ENCODE measurements at places on chromosomes 13 and 19. TPM values are rescaled to one million over a fixed set of nuclear protein-coding genes. Genes with fewer than 3 reads are reported as not detected.

ELAVL1 gene
- total RNA-seq: 30.7 TPM

MUC16 gene
- not detected for total RNA-seq

KCNRG gene
- total RNA-seq: 0.22 TPM

TEKTIP1 gene
- not detected for total RNA-seq

CLEC17A gene
- total RNA-seq: not detected

AZU1 gene
- total RNA-seq: not detected

KIR2DL3 gene
- total RNA-seq: not detected
